ENCODE measurements at places on chromosomes 1 and 21. TPM values are rescaled to one million over a fixed set of nuclear protein-coding genes. Genes with fewer than 3 reads are reported as not detected.

Gene ABCG1
- 2.9 TPM for polyA plus RNA-seq

- DNase-seq: peak; percentile 47
These were observed 13.5 kb downstream of the LDLRAP1 start for GRCh38 chr1:25556791-25557476.

Gene USP21
- 22.9 TPM for polyA plus RNA-seq

- DNase-seq: no peak
These were observed 57.4 kb upstream of the MTF2 start for GRCh38 chr1:93021539-93022134.

- no peak for DNase-seq
These were observed 307.1 kb downstream of the AMY1C start for GRCh38 chr1:104056786-104057185.

GRCh38 chr21:20997636-20998455, at the start of gene NCAM2:
NCAM2 (plus strand) TSS chr21:20998409.
- peak; percentile 72 for DNase-seq

DNA sequence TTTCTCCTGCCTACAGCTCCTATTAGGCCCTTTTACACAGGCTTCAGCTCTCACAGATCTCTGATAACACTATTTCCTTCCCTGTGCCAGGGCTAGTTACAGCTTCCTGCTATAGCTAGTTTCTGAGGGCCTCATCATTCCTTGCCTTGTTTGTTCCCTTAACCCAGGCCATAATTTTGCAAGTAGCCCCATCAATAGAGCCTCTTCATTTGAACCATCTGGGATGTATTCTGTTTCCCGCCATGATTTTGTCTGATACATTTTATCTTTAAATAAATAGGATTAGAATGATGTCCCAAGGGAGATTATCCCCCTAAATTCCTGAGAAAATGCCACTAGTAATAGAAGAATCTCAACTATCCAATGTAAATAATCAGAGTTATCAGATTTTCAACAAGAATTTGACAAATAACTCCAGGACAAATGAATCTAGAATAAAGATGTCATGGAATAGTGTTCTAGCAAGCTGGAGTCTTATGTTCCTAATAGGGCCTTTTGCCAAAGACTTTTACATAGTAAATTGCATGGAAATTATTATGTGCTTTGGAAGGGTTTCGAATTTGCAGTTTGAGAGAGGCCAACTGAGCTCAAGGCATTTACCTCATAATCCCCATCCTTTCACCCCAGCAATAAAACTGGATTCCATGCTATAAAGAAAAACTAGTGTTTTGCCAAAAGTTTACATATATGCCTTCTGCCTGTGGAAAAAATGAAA, 16.1 kb downstream of the IFT25 start:
- DNase-seq: no peak

GRCh38 chr1:191134796-191135195, 657.1 kb upstream of the BRINP3 start:
- no peak for DNase-seq

- peak; percentile 76 for DNase-seq
These were observed 4.3 kb downstream of the RUSC1 start for GRCh38 chr1:155324717-155325602.

DNA sequence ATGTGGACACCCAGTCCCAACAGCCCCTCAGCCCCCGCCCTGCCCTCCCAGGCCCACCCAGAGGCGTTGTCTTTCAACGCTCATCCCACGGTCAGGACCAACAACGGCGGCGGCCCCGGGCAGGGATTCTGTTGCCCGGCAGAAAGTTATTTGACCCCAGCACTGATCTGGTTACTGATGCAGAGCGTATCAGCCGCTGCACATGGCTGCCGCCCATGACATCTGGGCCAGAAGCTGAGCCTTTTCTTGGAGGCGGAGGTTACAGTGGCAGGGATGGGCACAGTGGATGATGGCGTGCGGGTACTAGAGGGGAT, 127.1 kb upstream of the ARHGEF16 start:
- DNase-seq: no peak

Gene CYP4X1
- 0.79 TPM for polyA plus RNA-seq

GRCh38 chr1:118264343-118264742, 79.3 kb upstream of the SPAG17 start:
- DNase-seq: no peak

Gene SPRR2G
- not detected for polyA plus RNA-seq

DNA sequence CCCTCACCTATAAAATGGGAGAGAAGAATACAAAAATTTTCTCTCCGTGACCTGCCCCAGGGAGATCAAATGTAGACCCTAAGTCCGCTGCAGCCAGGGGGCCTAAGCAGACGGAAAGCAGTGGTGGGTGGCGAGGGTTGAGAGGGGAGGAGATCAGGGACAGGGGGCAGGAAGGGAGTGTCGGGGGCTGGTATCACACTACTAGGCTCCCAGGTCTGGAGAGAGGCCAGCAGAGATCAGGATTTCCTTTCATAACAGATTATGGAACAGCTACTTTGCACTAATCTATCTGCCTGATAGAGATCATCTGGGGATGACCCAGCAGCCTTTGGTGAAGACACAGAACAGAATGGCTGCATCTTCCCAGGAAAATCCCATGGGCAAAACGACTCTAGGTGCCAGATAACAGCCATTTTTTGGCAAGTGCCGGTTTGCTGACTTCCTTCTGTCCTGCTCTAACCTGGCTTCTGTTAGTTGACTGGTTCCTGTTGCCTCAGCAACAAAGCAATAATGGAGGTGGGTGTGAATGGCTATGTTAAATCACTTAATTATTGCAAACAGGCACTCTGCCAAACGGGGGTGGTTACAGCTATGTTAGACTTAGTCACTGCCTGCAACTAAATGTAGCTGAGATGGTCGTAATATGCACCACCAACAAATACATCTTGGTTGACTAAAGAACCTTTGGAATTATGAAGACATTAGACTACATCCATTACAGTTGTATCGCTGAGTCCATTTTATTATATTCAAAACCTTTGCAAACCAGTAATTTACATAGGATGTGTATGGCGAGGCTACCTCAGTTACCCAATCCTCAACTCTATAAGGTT, 30.0 kb upstream of the EPS8L3 start:
- no peak for DNase-seq

Gene SIPA1L2
- polyA plus RNA-seq: 5.9 TPM

GRCh38 chr1:45001011-45001481, 10.1 kb downstream of the HECTD3 start:
- DNase-seq: no peak

GRCh38 chr1:43902058-43902831, 31.4 kb upstream of the ARTN start:
- no peak for DNase-seq

- no peak for DNase-seq
These were observed 299.2 kb downstream of the SRGAP2C start for GRCh38 chr1:121483961-121484424.

- DNase-seq: no peak
These were observed 10.3 kb upstream of the CDCP2 start for GRCh38 chr1:54163051-54163450.

DNA sequence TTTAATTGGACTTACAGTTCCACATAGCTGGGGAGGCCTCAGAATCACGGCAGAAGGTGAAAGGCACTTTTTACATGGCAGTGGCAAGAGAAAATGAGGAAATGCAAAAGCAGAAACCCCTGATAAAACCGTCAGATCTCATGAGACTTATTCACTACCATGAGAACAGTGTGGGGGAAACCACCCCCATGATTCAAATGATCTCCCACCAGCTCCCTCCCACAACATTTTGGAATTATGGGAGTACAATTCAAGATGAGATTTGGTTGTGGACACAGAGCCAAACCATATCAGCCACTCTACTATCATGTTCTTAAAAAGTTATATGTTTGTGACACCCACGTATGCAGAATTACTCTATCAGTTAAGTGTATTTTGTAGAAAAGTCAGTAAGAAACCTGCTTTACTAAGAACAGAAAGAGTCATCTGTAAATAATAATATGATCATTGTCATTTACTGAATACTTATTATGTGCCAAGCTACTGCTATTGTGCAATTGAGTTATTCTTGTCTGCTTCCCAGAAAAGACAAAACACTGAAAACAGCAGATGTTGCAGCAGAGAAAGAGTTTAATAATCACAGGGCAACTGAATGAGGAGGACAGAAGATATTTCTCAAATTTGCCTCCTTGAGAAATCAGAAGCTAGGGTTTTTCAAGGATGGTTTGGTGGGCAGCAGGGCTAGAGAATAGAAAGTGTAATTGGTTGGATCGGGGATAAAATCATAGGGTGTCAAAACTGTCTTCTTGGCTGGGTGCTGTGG, 207.7 kb upstream of the FGGY start:
- DNase-seq: no peak

- DNase-seq: no peak
These were observed 790.4 kb downstream of the NCAM2 start for GRCh38 chr21:21788591-21788990.

Gene HES3
- not detected for polyA plus RNA-seq

DNA sequence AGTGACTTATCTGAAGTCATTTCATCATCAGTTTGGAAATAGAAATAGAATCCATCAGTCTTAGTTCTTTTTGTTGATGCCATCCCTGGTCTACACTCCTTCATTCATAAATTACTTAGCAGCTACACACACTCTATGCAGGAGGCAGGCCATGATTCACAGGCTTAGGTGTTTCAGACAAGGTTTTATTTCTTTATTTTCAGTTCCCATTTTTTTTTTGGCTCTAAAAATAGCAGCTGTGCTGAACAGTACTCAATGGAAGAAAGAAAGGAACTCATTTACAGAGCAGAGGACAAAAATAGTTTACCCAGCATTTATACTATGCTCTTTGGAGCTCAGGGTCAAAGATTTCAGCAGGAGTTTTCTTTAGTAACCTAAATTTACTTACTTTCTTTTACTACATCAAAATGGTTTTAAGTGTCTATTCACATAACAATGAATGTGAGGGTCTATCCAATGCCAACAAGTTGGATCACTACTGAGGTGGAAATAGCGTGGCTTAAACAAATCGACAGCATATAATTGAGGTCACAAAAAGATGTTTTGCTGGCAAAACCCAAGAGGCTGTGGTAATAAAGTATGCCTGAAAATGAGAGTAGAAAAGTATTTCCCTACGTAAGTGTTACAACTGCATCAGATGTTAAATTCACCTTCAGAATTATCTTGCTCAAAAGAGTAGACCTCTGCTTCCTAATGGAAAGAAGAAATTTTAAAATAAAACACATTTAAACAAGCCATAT, 7.7 kb downstream of the KRTAP19-8 start:
- DNase-seq: no peak

GRCh38 chr1:29752141-29752540, 515.8 kb downstream of the PTPRU start:
- no peak for DNase-seq

GRCh38 chr1:43861988-43862735, 71.4 kb upstream of the ARTN start:
- DNase-seq: no peak

Gene GPR37L1
- polyA plus RNA-seq: 0.01 TPM

- DNase-seq: peak; percentile 78
These were observed 2.6 kb downstream of the PFDN2 start for GRCh38 chr1:161115132-161115711.

Gene CLCA1
- 0.03 TPM for polyA plus RNA-seq

DNA sequence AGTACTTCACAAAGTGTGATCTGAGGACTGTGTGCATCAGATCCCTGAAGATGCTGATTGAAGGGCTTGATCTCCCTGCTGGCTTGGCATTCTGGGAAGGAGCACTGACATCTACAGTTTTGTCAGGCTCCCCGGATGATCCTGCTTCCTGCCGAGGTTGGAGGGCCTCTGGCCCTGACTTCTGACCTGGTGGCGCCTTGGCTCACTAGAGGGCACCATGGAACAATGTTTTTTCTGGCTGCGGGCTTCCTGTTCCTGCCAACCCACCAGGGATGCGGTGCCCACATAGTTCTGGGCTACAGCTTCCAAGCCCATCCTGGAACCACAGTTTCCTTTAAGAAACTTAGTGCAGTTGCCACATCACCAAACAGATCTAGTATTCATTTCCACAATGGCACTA, 38.8 kb upstream of the RASAL2 start:
- peak; percentile 35 for DNase-seq

DNA sequence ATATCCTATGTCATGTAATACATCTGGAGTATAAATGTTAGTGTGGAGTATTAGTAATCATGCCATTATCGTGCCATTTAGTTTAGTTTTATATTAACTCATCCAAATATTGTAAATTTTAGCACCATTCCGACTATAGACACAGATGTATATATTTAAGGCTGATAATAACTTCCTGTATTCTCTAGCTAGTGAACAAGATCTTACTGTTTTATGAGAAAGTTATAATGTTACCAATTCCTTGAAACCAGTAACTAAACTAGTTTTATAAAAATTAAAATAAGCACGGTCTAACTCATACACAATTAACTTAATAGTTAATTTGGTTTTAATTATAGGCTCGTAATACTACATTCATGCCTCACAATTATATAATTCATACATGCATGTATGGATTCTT, 808.6 kb downstream of the USP25 start:
- DNase-seq: no peak

Gene FCRL6
- 0.21 TPM for polyA plus RNA-seq

Gene LINGO4
- polyA plus RNA-seq: 0.36 TPM

DNA sequence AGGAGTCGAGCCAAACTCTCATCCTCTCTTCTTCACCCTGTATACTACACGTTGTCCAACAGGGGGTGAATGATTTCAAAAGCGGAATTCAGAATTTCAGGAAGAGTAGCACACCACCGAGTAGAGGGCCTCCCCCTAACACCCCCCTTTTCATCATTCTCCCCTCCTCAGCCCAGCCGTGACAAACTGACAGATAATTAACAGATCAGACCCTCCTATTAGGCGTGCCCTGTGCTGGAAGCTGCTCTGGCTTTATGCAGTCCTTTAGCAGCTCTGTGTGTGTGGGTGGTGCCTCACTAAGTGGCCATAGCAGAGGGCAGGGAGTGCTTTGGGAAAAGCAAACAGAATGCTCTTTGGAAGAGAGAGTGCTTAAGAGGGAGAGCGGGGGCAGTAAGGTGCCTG, 44.3 kb downstream of the PEX14 start:
- no peak for DNase-seq

- no peak for DNase-seq
These were observed 6.9 kb upstream of the CSDE1 start for GRCh38 chr1:114764689-114765088.

- no peak for DNase-seq
These were observed 76.5 kb upstream of the WDR26 start for GRCh38 chr1:224510880-224511645.

- DNase-seq: no peak
These were observed 130.7 kb downstream of the ACTL8 start for GRCh38 chr1:17885663-17886320.

Gene CDC20
- 1.6 TPM for polyA plus RNA-seq

- no peak for DNase-seq
These were observed 17.3 kb upstream of the RBM15 start for GRCh38 chr1:110321846-110322245.

DNA sequence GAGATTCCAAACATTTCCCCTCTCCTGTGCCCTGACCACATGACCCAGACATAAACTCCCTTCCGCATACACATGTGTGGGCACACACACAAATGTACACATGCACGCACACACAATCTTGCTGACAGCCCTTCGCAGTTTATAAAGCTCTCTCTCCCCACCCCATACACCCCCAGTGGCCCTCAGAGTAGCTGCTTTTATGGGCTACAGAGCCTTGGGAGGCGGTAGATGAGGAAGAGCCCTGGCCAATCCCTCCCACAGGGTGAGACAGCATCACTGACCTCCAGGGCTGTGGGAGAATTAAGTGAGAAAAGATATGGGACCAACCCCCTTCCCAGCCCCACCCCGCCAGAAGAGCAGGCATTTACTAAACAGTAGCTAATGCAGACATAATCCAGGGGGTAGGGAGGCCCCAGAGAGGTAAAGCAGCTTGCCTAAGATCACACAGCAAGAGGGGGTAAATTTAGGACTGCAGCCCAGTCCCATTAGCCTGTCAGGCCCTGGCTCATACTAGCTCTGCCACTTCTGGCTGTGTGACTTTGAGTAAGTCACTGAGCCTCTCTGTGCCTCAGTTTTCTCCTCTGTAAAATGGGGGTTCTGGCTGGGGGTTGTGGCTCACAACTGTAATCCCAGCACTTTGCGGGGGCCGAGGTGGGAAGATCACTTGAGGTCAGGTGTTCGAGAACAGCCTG, 5.1 kb downstream of the SDC3 start:
- DNase-seq: no peak

Measured in psoas muscle (tissue), 8 donors.